Thoracic aorta (tissue), 2 donors: ENCODE measurements at places on chromosomes 13 and 19.

DNA sequence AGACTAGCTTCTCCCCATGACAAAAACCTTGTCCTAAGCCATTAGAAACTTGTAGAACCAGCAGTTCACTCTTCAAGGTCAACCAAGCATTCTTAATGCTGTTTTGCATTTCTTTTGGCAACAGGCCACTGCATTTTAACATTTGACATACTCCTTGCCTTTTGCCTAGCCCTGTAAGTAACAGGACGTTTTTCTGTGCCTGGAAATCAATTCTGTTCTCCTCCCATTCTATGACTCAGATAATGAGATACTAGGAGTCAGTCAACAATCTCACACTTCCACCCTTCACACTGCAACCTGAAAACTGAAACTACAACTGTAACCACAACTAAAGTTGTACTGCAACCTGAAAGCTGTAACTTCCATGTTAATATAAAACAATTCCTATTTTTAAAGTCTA, 268.7 kb downstream of the MZT1 start:
- no peak for DNase-seq

DNA sequence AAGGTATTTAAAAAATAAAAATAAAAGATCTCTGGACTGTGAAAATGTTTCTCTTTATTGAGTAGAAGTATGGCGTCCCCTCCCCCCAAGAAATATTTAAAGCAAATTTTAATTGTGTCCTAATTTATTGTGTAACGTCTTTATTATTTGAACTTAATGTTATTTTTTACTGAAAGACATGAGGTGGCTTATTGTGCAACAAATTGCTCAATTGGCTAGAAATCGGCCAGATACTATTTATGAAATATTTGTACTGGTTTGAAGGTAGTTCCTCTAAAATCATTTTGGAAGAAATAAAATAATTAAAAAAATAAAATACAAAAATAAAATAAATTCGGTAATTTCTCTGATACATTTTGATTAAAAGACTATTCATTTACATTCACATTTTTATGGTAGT, 162.3 kb downstream of the DACH1 start:
- no peak for DNase-seq

GRCh38 chr19:55407800-55408532, 378 bp upstream of the UBE2S start:
- peak; percentile 97 for DNase-seq

GRCh38 chr13:104270731-104271130, 1204.5 kb upstream of the SLC10A2 start:
- no peak for DNase-seq

- no peak for DNase-seq
These were observed 292.9 kb downstream of the KLF5 start for GRCh38 chr13:73351730-73352129.

DNA sequence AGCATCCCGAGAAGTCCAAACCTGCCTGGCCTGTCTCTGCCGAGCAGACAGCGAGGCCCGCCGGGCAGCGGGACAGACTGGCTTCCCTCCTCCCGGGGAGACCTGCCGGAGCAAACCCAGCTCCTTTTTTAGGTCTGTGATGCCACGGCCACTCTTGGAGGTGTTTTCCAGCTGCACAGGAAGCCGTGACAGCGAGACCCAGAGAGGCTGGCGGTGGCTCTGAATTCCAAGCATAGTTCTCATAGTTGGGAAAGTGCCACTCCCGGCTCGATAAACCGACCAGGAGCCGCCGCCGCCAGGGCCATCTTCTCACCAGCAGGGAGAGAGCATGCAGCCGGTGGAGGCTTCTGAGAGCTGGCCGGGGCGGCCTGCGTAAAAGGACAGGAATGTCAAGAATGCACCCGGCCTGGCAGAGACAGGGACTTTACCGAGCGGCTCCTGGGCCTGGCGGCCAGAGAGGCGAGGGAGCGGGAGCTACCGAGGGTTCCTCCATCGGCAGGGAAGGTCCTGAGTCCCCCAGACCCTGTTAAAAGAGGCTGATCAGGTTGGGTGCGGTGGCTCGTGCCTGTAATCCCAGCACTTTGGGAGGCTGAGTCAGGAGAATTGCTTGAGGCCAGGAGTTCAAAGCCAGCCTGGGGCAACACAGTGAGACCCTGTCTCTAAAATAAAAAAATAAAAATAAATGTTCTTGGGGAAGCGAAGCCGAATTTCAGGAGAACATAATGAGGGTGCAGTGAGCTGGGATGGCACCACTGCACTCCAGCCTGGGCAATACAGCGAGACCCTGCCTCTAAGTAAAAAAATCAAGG, 64.9 kb downstream of the GADD45B start:
- peak; percentile 75 for DNase-seq

DNA sequence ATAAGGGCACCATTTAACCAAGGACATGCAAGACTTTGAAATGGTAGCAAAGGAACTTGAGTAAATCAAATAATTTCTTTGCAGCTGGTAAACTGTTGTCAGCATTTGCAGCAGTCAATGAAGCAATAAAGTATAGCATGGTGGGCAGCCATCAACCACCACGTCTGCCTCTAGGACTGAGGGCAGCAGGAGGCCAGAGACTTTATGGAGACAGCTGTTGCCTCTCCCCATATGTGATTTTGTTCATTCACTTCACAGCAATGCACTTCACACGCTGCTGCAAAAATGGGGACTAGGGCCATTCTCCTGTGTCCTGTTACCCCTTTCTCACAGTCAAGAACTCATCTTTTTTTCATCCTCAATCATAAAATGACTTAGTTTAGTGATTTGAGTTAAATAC, 51.3 kb upstream of the PCDH9 start:
- DNase-seq = no peak

DNA sequence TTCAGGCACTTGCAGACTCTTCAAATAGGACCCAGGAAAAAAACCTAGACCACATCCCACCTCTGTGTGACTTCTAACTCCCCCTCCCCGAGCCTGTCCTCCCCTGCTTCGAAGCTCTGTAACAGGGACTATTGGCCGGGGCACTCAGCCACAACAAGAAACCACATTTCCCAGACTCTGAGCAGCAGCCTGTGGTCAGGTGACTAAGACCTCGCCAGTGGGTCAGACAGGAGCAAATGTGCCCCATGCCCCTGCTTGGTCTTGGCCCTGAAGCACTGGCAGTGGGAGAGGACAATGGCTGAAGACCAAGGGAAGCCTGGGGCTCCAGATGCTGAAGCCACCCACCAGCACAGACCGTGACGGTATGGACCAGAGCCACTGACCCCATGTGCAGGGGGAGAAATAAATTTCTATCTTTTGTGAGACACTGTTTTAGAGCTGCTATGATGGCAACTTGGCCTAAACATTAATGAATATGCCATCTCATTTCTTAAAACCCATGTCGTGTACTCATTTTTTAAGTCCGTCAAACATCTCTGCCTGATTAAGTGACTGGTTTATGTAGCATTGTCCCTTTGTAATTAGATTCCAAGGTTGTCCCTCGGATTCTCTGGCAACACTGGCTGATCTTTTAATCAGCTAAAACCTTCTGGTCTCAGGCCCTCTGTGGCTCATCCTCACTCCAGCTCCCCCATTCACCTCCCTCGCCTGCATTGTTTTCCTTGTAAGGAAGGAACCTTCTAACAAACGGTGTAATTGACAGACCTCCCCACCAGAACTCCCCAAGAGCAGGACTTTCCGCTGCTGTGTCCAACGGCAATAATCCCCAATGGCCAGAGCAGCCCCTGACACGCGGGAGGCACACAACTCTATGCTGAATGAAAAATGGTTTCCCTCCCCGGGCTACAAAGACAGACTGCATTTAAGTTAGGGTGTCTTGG, 98.4 kb downstream of the STK24 start:
- no peak for DNase-seq

DNA sequence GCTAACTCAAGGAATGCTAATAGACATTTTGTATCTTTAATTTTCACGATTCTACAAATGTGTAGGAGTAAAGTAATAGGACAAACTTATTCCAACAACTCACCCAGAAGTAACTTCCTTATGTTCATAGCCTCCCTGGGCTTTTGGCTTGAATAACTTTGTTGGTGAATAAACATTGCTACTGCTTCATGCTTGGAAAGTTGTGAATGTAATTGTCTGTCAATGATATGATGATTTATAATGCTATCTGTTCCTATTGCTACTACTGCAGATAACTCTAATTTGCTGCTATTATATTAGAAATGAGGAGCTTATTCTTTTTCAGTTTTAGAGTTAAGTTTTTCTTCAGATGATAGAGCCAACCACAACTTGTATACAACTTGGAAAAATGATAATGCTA, 307.7 kb downstream of the PCDH9 start:
- no peak for DNase-seq

DNA sequence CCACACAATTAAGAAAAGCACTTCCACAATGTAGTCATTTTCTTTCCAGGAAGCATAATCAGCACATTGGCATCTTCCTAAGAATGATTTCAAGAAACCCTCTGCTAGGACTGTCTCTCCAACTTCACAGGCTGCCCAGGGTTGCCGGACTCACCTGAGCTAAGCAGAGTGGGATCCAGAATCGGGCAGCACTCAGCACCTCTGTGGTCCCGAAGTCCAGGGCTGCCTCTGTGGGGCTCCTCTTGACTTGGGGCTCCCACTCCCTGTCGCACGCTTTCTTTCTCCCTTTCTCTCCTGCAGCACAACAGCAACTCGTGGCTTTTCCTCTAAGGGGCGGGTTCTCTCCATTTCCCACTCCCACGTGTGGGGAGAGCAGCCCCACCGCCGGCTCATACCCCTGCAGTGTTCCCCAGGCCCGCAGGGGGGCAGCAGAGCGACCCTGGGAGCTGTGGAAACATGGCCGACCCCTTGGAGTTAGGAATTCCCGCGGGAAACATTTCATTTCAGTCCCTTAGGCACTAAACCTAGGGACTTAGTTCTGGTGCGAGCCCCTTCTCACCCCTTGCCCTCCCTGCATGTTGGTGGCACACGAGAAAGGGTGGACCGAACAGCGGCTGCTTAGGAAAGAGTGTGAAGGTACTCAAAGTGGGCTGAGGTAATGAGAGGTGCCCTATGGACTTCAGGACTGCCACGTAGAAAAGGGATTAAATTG, at the start of gene TMEM272:
TMEM272 (minus strand) TSS at position 316 of the 712 bp plus-strand sequence. CDS start 6,647 bp downstream, outside the sequence.
- DNase-seq = no peak

- no peak for DNase-seq
These were observed 1.8 kb upstream of the SPRY2 start for GRCh38 chr13:80342471-80343371.

GRCh38 chr19:1754636-1755466, 1.5 kb downstream of the ONECUT3 start:
- DNase-seq = no peak

DNA sequence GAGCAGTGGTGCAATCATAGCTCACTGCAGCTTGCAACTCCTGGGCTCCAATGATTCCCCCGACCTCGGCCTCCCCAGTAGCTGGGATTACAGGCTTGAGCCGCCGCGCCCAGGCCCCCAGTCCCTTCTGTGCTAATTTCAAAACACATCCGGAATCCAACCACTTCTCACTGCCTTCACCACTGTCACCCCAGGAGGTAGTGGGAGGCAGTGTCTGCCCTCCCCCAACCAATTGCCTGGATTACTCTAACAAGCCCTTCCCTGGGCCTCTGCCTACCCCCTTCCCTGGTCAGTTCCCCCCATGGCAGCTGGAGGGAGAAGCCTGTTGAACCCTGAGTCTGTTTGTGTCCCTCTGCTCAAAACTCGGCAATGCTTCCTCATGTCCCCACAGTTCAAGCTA, 2.3 kb downstream of the PRAM1 start:
- DNase-seq = no peak
